Aorta (tissue), 5 donors: ENCODE measurements at places on chromosomes 3 and 15. TPM values are rescaled to one million over a fixed set of nuclear protein-coding genes. Genes with fewer than 3 reads are reported as not detected.

Gene GMNC
- not detected for total RNA-seq

Gene CLCN2
- 6.5 TPM for total RNA-seq

Gene ZNF445
- 26.4 TPM for total RNA-seq

DNA sequence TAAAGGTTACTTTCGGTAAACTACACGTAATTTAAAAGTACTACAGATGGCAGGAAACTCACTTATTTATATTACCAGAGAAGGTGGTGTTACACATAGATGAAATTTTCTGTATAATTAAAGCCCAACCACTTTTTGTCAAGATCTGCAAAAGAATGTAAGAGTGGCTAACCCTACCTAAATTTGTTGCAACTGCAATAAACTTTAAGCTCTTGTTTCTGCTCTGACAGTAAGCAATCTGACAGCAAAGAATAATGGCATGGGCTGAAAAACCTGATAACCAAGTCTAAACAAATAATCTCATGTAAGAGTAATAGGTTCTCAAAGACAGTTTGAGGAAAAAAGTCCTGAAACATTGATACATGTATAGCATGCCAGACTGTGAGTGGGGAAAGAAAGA, 897.3 kb downstream of the TUSC7 start:
- no peak for DNase-seq
